ENCODE measurements at places on chromosomes 5 and 9.
A peak's percentile ranks its signal among the peaks of the same experiment; 100 is the strongest.

DNA sequence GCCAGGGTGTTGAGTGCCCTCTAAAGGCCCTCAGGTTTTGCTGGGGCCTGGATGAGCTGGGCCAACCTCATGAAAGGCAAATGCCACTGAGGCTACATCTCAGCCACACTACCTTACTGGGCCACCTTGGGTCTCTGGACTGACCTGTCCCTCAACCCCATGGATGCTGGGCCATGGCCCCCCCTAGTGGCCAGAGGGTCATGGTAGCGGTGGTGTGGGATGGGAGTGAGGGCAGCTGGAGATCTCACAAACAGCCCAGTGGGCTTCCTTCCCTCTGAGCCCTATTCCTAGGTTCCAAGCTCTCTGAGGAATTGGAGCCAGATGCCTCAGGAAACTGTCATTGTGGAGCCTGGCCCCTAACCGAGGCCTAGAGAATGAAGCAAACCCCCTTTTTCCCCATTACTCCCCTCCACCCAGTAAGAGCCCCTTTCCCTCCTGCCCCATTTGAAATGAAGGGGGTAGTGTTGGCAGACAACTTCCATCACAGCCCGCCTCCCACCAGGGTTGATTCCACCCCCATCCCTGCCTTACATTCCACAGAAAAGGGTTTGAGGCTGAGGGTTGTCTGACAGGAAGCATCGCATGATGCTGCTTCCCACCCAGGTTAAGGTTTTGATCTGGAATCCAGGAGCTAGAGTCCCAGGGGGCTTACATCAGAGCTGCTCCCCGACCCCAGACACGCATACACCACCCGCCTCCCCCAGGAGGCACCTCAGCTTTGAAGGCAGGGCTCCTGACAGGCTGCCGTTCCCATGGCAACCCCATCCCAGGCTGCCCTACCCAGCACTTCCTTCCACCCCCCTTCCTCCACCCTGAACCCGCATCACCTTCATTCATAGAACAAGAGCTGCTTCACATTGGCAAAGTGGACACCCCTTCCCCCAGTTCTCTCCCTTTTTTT lies 63.9 kb downstream of the PCDH1 start:
- no peak for DNase-seq

DNA sequence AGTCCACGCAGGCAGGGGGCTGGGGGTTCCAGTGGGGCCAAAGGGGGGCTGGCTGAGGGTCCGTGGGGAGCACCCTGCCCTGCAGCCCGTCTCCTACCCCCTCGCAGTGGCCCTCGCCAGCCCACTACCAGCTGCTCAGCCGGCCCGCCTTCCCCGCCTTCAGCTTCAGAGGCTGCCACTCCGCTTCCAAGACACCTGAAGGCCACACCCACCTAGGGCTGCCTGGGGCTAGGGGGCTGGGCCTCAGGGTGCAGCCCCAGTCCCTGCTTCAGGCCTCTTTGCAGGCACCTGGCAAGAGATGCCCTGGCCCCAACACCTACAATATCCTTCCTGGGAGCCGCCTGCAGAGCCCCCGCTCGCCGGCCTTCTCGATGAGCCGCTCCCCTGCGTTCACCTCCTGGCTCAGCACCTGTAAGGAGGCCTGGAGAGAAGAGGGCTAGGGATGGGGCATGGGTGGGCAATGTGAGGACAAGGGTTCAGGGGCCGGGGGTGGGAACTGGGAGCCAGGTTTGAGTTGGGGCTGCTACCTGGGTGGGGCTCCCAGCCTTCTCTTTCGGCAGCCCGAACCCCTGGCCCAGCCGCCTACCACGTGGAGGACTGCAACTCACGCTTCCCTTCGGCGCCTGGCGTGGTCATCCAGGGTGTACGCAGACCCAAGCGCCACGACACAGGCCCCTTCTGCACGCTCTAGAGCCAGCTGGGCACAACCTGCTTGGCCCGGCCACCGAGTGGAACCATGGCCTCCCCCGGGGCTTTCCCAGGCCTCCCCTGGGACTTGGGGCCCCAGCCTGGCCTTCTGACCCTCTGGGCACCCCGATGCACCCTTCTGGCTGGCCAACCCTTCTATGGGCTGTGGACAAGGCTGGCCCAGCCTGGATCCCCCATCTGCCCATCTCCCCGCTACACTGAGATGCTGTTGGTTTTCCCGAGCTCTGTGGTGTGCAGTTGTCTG lies 1.7 kb downstream of the STPG3 start:
- DNase-seq, result no peak

DNA sequence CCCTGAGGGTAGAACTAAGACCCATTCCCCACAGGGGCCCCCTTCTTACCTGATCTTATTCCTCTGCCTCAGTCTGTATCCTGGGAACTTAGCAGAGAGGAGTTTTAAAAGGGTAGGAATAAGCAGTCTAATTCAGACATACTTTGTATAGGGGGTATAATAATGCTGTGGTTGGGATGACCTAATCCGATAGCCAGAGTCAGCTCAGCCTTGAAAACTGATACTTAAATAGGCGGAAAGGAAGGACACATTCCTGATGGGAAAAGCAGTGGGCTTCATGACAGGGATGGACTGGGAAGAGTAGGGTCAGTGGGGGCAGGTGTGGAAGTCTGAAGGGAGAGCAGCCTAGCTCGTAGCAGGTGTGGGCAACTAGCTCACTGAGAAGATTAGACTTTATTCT lies 52.2 kb upstream of the TESK1 start:
- DNase-seq, result no peak

GRCh38 chr9:84439250-84439649 lies 98.7 kb upstream of the SLC28A3 start:
- no peak for DNase-seq

DNA sequence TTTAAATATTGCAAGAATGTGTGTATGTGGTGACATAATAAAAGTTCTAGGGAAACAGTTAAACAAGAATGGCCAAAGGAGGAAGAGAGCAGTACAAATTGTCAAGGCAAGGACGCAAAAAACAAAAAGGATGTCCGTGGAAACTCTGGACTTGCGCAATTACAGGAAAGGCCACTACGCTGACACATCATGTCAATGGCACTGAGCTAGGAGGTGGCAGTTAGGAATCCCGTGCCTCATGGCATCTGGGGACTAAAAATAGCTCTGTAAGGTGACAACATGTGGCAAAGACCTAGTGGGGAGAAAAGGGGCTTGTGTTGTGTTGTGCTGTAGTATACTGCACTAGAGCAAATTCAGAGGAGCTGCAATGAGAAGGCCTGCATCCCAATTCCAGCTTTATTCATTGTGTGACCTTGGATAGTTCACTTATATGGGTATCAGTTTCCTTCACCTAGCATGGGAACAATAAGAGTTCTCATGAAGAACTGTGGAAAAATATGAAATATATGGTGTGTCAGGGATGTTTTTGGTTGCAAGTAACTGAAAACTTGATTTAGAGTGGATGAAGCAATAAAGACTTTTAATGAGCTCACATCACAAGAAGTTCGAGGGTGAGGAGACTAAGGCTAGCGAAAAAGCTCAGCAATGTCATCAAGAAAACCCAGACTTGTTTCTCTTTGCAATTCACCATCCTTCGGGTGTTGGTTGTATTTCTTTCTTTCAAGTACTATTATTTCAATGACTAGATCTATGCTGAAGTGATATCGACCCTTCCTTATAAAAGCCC lies 124.1 kb upstream of the STC2 start:
- no peak for DNase-seq

- DNase-seq, result peak; percentile 1
These were observed 833 bp downstream of the ANKHD1 start for GRCh38 chr5:140402258-140403074.

- no peak for DNase-seq
These were observed at the start of gene PTPN3 for GRCh38 chr9:109498195-109499092. TSS of gene PTPN3 (minus strand) at chr9:109498307. CDS start at chr9:109463434, 34,873 bp downstream.

DNA sequence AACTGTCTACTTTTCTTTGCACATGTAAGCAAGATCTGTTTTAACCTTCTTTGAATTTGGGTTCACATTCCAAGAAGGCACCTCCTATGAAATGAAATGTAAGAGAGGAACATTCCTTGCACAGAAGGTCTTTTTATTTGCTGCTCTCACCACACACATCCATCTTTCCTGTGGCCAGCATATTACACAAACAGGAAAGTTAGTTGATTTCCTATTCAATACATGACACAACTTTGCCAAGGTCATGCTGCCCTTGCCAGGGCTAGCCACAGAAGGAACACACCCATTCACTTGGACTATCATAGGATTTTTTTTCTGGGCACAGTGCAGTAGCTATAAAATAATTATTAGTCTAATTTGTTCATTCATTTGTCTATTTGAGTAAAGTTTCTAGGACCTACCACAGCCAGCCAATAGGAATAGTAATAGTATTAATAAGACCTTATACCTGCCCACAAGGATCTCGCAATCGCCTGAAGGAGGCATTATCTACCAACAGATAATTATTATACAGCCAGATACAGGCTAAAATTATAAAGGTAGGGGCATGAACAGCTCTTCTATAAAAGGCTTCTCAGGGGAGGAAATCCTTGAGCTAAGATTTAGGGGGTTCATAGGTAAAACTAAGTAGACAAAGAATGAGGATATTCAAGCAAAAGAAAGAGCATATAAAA lies 78.1 kb upstream of the NREP start:
- no peak for DNase-seq

DNA sequence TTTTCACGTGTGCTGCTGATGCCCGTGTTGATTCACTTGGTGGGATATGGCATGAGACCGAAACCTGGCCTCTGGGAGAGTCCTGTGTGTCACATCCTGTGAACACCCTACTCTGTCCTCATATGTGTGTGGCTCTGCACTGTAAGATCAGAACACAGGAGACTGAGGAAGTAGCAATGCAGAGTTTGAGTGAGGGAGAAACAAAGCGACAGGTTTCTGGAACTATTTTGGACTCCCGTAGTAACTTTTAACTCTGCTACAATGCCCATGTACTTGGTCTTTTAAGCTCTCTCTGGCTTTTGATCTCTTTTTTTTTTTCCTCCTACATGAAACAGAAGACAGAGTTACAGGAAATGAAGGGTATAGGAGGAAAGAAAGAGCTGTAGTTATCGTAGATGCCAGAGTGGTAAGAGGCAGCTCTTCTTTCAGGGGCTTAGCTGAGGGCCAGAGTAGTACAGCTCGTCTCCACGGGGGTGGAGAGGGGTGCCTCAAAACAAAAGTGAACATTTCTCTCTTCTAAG lies 26.6 kb downstream of the GRAMD2B start:
- DNase-seq, result no peak

- no peak for DNase-seq
These were observed 109.3 kb downstream of the TARS1 start for GRCh38 chr5:33549982-33550567.

GRCh38 chr5:53087621-53088121 lies 21.9 kb downstream of the MOCS2 start:
- no peak for DNase-seq

GRCh38 chr9:111980398-111980797 lies 83.8 kb downstream of the UGCG start:
- no peak for DNase-seq

DNA sequence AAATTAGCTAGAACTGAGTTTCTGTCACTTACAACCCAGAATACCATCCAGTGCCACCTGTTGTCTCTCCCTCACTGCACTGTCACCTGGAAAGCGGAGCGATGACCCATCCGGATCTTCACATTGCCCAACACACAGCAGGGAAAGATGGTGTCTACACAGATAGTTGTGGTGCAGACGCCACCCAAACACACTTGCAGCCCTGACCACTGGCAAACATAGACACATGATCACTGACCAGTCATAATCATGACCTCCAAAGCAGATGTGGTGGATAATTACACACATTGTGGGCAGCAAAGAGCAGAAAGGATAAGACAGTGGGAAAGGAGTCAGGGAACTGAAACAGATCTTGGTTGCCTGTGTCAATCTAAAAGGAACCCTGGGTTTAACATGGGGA lies 64.7 kb downstream of the GABBR2 start:
- no peak for DNase-seq

DNA sequence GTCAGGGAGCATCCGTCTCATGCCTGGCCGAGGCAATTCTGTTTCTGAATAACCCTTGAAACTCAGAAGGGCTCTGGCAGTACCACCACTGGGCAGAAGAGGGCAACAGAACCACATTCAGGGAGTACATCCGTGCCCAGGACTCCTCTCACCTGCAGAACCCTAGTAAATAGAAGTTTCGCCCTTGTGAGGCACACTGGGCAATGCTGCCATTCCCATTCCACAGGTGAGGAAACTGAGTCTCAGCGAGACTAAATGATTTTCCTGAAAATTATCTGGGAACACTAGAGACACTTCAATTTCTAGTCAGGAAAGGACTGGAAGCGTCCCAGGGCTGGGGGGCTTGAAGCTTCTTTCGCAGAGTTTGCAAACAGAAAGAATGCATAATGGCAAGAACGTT lies 74.7 kb downstream of the FGF1 start:
- peak; percentile 56 for DNase-seq

DNA sequence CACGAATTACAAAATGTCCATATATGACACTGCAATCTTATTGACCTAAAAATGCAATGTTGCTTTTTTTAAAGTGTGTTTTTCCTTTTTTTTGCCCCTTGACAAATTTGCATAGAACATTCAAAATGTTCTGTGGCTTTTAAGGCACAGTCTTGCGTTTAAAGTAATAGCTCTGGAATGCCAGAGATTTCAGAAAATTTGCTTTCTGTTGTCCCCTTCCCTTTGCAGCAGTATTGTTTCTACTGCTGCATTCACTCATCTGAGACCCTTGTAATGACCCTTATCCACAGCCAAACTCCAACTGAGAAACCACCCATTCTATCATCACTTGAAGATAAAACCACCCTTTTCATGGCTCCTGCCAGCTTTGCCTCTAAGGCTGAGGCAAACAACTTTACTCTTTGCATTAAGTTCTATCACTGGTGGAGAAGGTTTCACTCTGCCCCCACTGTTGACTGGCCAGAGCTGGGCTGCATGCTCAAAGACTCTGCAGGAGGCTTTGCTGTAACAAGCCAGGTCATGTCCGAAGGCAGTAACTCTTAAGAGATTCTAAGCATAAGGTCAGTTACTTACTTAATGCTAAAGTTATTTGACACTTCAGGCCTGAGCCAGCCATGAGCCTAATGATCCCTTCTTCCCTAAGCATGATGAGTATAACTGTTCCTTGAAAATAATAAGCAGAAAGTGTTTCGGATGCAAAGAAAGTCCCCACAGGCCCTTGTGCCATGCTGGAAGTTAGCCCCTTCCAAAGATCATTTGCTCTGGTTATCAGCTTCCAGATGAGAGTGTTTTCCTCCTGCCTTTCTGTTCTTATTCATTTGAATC lies 101.9 kb downstream of the CD180 start:
- DNase-seq, result no peak

DNA sequence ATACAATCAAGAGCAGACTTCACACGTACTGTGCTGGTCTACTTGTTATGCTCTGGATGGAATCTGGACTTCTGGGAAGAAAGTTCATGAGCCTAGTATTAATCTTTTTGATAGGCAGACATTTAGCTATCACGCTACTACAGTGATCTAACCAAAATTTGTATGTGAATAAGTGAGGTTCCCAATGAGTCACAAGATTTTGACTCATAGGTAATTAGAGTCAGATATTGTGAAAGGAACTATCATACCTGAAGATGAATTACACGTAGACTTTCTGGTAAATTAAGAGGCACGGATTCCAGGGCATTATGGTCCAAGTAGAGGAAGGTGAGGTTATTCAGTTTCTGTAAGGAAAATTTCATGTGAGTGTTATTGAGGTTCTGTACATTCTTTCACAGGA lies 18.4 kb downstream of the OGN start:
- no peak for DNase-seq

GRCh38 chr5:114192108-114192507 lies 169.8 kb upstream of the KCNN2 start:
- DNase-seq, result no peak

Measured in stimulated activated CD8-positive, alpha-beta memory T cell treated with anti-CD3 and anti-CD28 coated beads, Interleukin-15, amount 100 ng/mL, for 1 hour (primary cell).